HT-29 (cell line): ENCODE measurements at places on chromosomes 3 and 15. TPM values are rescaled to one million over a fixed set of nuclear protein-coding genes. Genes with fewer than 3 reads are reported as not detected.

PLA2G4F gene
- 11.4 and 11.7 TPM in 2 replicates for total RNA-seq

SLC7A14 gene
- total RNA-seq = not detected in 2 replicates

CHL1 gene
- total RNA-seq = not detected in 2 replicates

AGTR1 gene
- not detected in 2 replicates for total RNA-seq

TEX55 gene
- total RNA-seq = not detected in 2 replicates

ZBBX gene
- total RNA-seq = not detected in 2 replicates

PTH1R gene
- total RNA-seq = not detected in 2 replicates

ARGFX gene
- total RNA-seq = not detected in 2 replicates
